A172 (cell line): ENCODE measurements at places on chromosomes 1 and 21. TPM values are rescaled to one million over a fixed set of nuclear protein-coding genes. Genes with fewer than 3 reads are reported as not detected.

Gene PDC
- not detected in 2 replicates for total RNA-seq

Gene AUNIP
- total RNA-seq, result 4.8 and 4.9 TPM in 2 replicates

- no peak for DNase-seq
These were observed 3.1 kb upstream of the S100A8 start for GRCh38 chr1:153393926-153394325.

GRCh38 chr1:95622609-95623008, 388.6 kb downstream of the RWDD3 start:
- no peak for DNase-seq

- DNase-seq, result no peak
These were observed 15.5 kb downstream of the LEPR start for GRCh38 chr1:65435987-65436386.

DNA sequence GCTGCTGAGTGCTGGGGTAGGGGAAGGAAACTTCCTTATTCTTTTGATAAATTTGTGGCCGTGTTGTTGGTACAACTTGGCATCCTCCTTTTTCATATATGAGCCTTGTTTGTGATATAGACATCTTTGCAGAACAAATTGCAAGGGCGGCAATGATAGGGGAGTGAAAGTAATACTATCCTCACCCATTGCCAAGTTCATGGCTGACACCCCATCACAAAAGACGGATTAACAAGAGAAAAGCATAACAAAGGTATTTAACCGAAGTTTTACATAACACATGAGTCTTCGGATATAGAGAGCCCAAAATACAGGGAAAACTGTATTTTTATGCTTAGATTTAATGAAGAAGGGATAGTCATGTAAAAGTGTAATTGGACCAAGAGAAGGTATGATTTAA, 86.3 kb upstream of the TMPRSS2 start:
- DNase-seq, result no peak

Gene KRTAP10-3
- not detected in 2 replicates for total RNA-seq

DNA sequence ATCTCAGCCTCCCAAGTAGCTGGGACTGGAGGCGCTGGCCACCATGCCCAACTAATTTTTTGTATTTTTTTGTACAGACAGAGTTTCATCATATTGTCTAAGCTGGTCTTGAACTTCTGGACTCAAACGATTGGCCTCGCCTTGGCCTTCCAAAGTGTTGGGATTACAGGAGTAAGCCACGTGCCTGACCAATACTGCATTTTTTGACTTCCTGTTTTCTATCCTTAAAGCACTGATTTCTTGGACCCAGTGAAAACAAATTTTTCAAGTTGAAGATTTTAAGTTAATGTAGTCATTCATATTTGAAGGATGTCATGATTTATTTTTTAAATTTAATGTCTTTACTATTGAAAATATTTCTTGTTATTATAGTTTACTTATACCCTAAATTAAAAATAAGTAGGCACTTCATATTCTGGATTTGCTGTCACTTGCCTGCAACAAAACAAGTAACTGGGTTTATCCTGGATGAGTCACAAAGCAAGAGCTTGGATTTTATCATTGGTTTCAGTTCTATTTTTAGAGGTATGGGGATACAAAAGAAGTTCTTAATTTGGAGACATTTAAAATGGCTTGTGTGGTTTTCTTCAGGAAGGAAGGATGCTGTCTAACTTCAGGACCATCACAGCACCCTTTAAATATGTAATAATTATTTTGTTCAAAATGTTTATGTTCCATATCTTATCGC, 2.2 kb upstream of the VPS45 start:
- DNase-seq, result peak; percentile 79

GRCh38 chr1:66330722-66331141, 203.2 kb upstream of the SGIP1 start:
- DNase-seq, result peak; percentile 1

DNA sequence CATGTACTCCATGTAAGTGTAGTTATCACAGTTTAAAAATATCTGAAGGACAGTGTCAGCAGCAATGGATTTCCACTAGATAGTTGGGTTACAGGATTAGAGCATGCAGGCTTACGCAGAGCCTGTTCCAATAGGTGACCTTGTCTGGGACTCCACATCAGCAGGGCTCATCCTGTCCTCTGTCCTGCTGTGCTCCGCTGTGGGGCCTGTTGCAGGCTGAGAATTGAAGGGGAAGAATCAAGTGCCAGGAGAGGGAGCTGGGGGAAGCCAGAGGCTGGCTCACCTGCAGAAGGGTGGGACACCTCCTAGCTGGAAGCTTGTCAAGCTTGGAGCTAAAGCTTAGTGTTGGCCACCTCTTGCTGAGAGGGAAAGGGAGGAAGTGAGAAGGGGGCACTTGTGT, 62.8 kb downstream of the XCL2 start:
- DNase-seq, result no peak

- no peak for DNase-seq
These were observed 10.8 kb downstream of the SCNN1D start for GRCh38 chr1:1291023-1291528.

- peak; percentile 71 for DNase-seq
These were observed 64.3 kb upstream of the HOOK1 start for GRCh38 chr1:59750328-59751003.

Gene CFAP126
- not detected in 2 replicates for total RNA-seq

DNA sequence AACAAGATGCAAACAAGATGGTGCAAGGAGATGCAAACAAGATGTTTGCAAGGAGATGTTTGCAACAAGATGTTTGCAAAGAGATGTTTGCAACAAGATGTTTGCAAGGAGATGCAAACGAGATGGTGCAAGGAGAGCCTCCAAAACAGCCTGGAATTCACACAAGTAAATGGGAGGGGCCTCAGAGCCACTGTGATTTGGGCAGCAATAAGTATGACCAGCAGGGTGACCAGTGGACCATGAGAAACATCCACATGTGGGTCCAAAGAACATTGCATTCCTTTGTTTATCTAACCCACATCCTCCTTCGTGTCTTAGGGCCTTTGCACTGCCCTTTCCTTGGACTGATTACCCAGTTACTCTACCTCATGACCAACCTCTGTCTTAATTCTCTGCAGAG, 162.9 kb downstream of the PLPP3 start:
- no peak for DNase-seq

- no peak for DNase-seq
These were observed 260.6 kb downstream of the DISC1 start for GRCh38 chr1:231887166-231887565.

DNA sequence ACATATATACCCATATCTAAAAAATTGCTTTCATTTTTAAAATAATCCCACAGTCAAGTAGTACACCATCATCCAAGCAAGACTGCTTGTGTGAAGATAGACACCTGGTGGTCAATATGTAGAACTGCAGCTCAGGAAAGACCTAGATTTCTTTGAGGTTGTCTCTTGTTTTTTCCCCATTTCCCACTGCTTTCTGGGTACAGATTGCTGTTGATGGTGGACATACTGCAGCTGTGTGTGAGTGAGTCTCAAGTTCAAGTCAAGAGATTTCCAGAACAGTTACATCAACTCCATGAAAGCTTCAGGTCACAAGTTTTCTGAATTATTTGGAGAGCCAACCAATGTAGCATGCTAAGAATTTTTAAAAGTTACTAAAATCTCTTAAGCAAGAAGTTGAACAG, 306.4 kb downstream of the DUSP10 start:
- peak; percentile 69 for DNase-seq

GRCh38 chr1:184965439-184965838, 8.9 kb downstream of the NIBAN1 start:
- no peak for DNase-seq

DNA sequence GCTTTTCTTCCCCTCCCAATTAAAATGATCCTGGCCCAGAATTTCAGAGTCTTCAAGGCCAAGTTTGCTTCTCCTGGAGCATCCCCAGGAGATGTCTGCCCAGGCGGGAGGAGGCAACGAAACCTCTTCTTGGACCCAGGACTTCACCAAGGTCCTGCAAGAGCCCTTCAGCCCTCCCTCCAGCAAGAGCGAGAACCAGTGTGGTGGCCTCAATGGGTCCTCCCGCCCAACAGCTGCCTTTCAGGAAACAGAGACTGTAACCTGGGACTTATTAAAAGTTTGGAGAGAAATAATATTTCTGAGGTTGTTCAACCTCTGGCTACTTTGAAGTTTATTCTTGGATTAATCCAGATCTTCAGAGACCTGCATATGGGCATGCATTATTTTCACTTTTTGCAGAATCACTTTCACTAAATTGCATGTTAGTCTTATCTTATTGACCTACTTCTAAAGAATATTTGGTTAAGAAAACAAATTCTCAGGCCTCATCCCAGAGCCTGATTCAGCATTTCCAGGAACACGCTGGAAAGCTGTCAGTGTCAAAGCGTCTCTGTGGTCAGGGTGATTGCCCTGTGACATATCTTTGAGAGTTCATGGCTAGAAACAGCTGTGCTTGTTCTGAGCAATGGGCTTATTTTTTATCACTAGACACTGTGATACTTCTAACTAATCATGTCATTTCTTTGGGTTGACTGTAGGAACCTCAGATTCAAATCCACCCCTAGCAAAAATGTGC, 66.0 kb upstream of the CLDN14 start:
- DNase-seq, result no peak

Gene CCDC27
- total RNA-seq, result not detected in 2 replicates

- DNase-seq, result no peak
These were observed 100.4 kb downstream of the KCNJ6 start for GRCh38 chr21:37815893-37816292.
